WTC11 (cell line): ENCODE measurements at places on chromosomes 12 and 14.
A peak's percentile ranks its signal among the peaks of the same experiment; 100 is the strongest.

DNA sequence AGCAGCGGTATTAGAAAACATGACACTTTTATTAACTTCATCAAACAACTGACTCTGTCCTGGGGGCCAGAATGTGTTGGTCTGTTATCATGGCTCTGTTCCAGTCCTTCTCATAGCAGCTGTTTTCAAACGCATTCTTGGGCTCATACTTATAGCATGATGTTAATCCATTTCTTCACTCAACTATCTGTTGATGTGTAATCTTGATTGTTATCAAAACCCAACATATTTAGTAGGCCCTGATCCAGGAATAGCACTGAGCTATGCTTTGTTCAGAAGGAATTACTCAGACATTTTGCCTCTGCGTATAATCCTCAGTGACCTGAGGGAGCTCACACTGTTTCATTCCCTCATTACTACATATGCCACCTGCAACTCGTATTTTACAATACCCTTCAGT lies 315.9 kb downstream of the BMP4 start:
- no peaks in the 10 kb centered on the region for H3K27me3 ChIP-seq
- peaks cover 9% of the 10 kb centered on the region for H3K36me3 ChIP-seq
- no peak for DNase-seq
- H3K27ac ChIP-seq = no peak overlapping the region

DNA sequence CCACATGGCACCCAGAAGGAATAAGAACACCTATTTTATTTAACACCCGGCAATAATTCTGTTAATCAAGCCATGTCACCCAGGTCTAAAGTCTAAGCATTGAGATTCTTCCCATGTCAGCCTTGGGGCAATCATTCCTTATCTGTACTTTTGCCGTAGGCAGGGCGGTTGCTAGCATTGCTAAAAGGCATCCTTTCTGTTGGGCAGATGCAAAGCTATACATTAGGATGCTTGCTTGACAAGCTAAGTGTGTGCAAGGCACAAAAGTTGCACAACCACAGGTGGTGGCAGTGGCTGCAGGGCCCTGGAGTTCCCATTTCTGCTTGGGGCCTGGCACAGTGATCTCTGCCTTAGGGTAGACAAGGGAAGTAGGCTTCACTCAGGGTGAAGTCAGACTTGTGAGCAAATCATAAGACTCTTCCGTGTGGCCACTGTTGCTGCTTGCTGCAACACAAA lies 12.5 kb upstream of the GALNT6 start:
- no peak overlapping the region for H3K4me3 ChIP-seq

DNA sequence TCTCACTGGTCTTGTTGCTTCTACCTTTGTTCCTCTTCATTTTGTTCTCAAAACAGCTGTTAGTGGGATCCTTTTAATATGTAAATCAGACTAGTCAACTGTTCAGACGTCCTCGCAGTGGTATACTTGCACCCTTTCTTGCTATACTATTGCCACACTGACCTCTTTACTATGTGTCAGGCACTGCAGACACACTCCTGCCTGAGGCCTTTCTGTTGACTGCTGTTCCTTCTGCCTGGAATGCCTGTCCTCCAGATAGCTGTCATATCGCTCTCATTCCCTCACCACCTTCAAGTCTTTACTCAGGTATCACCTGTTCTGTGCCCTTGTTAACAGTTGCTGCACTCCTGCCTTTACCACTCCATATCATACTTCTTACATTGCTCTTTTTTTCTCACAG lies 90.0 kb upstream of the TMEM263 start:
- H3K4me3 ChIP-seq = no peak overlapping the region
- H3K4me1 ChIP-seq = peaks cover 22% of the 10 kb centered on the region
- H3K27ac ChIP-seq = no peak overlapping the region
- no peaks in the 10 kb centered on the region for H3K36me3 ChIP-seq

GRCh38 chr12:110266980-110267620 lies 13.9 kb upstream of the ATP2A2 start:
- no peaks in the 10 kb centered on the region for H3K27me3 ChIP-seq
- H3K27ac ChIP-seq = no peak overlapping the region
- no peaks in the 10 kb centered on the region for H3K36me3 ChIP-seq
- no peak overlapping the region for H3K4me3 ChIP-seq

GRCh38 chr12:57783861-57784260 lies 1.3 kb downstream of the TSFM start:
- peaks cover 4% of the 10 kb centered on the region; the same call in 1 of the 2 replicates for H3K4me1 ChIP-seq
- no peak overlapping the region for H3K27ac ChIP-seq
- peak overlapping the region; percentile 63 for H3K4me3 ChIP-seq
- H3K27me3 ChIP-seq = no peaks in the 10 kb centered on the region
- DNase-seq = no peak

- H3K27ac ChIP-seq = no peak overlapping the region
- no peaks in the 10 kb centered on the region; the same call in 1 of the 2 replicates for H3K4me1 ChIP-seq
- H3K27me3 ChIP-seq = no peaks in the 10 kb centered on the region; the same call in 1 of the 2 replicates
- no peak for DNase-seq
- H3K36me3 ChIP-seq = no peaks in the 10 kb centered on the region
Observed at GRCh38 chr12:105672121-105672975, 341.9 kb downstream of the C12orf75 start.

- peaks cover 66% of the 10 kb centered on the region for H3K36me3 ChIP-seq
- no peaks in the 10 kb centered on the region for H3K4me1 ChIP-seq
- DNase-seq = peak; percentile 2
- no peak overlapping the region for H3K4me3 ChIP-seq
- H3K27me3 ChIP-seq = peaks cover 8% of the 10 kb centered on the region
Observed at GRCh38 chr12:34398366-34398705, 376.0 kb downstream of the ALG10 start.

DNA sequence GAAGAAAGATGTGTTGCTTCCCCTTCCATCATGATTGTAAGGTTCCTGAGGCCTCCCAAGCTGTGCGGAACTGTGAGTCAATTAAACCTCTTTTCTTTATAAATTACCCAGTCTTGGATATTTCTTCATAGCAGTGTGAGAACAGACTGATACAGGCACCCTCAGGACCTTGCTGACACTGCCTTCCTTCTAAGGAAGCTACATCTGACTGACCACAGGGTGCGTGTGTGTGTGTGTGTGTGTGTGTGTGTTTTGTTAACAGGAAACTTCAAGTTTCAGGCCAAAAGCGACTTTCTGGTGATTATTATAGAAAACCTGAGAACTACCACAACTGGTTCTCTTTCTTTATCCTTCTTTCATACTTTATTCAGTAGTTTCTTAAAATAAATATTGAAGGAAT lies 149.0 kb downstream of the CAPZA3 start:
- peaks cover 30% of the 10 kb centered on the region for H3K4me1 ChIP-seq
- H3K36me3 ChIP-seq = peaks cover 12% of the 10 kb centered on the region
- no peak for DNase-seq
- H3K27me3 ChIP-seq = no peaks in the 10 kb centered on the region; the same call in none of the 2 replicates

- H3K4me1 ChIP-seq = no peaks in the 10 kb centered on the region
- H3K4me3 ChIP-seq = no peak overlapping the region
- DNase-seq = no peak
- H3K27me3 ChIP-seq = peaks cover 4% of the 10 kb centered on the region
- no peak overlapping the region for H3K27ac ChIP-seq
- no peaks in the 10 kb centered on the region for H3K36me3 ChIP-seq
Observed at GRCh38 chr14:66395300-66395699, 90.9 kb upstream of the CCDC196 start.

DNA sequence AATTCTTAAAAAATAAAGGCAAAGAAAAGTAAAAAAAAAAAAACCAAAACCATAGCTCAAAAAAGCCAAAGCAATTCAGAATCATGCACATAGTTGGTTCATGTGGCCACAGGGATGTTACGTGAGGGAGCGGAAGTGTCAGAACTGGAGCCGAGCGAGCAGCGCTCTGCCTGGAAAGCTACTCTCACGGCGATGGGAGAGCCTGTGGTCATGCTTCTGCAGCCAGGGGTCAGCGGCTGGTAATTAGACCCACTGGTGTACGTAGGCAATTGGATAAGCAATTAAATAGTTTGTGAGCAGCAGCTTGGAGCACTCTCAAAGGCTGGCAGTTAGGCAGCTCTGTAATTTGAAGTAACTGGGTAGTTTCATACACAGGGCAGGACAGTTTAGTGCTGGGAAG lies 58.1 kb downstream of the TRHDE start:
- H3K36me3 ChIP-seq = no peaks in the 10 kb centered on the region
- H3K4me3 ChIP-seq = no peak overlapping the region
- DNase-seq = peak; percentile 21
- peaks cover 9% of the 10 kb centered on the region for H3K4me1 ChIP-seq

DNA sequence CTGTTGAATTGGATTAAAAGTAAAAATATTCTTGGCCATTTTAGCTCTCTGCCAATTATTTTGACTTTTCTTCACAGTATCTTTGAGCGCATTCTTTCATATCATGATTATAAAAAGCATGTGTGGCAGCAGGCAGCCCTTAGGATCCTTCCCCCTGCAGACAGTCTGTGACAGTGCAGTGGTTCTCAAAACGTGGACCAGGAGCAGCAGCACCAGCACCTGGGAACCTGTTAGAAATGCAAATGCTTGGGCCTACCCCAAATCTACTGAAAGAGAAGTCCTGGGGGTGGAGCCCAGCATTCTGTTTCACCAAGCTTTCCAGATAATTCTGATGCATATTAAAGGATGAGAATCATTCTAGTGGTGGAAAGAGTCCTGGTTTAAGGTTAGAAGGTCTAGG lies 155.6 kb downstream of the MON2 start:
- no peak overlapping the region for H3K4me3 ChIP-seq
- H3K4me1 ChIP-seq = peaks cover 38% of the 10 kb centered on the region
- peaks cover 5% of the 10 kb centered on the region for H3K27me3 ChIP-seq
- no peak overlapping the region for H3K27ac ChIP-seq
- no peak for DNase-seq
- H3K36me3 ChIP-seq = no peaks in the 10 kb centered on the region

DNA sequence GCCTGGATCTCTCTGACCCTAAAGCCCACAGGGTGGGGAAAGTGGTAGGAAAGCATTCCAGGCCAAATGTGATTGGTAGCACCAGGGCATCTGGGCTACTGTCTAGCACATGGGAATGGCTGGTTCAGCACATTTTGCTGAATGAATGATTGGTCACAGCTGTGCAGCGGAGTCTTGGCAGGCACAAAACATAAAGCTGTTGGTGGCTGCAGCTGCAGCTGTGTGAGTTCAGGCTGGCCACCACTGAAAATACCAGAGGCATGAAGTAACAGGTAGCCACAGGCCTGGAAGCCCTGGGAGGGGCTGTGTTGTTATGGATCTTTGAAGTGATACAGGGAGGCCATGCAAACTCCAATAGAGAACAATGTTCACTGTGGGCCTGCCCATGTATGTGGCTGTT lies 72.7 kb downstream of the MYRFL start:
- H3K4me3 ChIP-seq = no peak overlapping the region
- peaks cover 69% of the 10 kb centered on the region for H3K4me1 ChIP-seq
- DNase-seq = no peak

- peaks cover 41% of the 10 kb centered on the region for H3K4me1 ChIP-seq
- peak overlapping the region; percentile 88 for H3K27ac ChIP-seq
- peak; percentile 34 for DNase-seq
- H3K36me3 ChIP-seq = 0 out of 2 replicates have a peak, but pooled peaks cover 4% of the 10 kb centered on the region
Observed at GRCh38 chr14:102591372-102591943, 991 bp upstream of the RCOR1 start.

GRCh38 chr12:99146730-99147129 lies 500.8 kb upstream of the GARIN6 start:
- no peak overlapping the region for H3K4me3 ChIP-seq
- no peak for DNase-seq
- H3K27me3 ChIP-seq = no peaks in the 10 kb centered on the region
- H3K36me3 ChIP-seq = peaks cover 11% of the 10 kb centered on the region
- H3K27ac ChIP-seq = no peak overlapping the region

- H3K4me1 ChIP-seq = peaks cover 7% of the 10 kb centered on the region
- H3K4me3 ChIP-seq = no peak overlapping the region
- DNase-seq = no peak
- H3K27ac ChIP-seq = no peak overlapping the region
- H3K27me3 ChIP-seq = no peaks in the 10 kb centered on the region
Observed at GRCh38 chr12:72089678-72090077, 151.0 kb downstream of the TPH2 start.

DNA sequence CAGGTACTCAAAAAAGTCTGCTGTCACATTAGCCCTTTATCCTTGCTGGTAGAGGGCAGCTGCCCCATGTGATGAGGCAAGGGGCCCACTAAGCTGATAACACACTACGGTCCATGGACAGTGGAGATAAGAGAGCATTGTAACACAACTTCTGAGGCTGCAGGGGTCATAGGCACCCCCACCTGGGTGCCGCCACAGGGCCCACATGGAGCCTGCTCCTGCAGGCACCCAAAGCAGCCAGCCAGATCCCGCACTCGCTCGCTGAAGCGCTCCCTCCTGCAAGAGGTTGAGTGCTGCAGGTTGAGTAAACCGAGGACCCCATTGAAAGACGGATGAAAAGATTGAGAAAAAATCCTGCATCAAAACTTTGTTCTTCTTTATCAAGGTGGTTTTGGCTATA lies 566.3 kb upstream of the NOVA1 start:
- no peaks in the 10 kb centered on the region for H3K4me1 ChIP-seq
- no peak overlapping the region for H3K27ac ChIP-seq
- no peak overlapping the region for H3K4me3 ChIP-seq
- H3K27me3 ChIP-seq = no peaks in the 10 kb centered on the region
- no peak for DNase-seq
- H3K36me3 ChIP-seq = peaks cover 4% of the 10 kb centered on the region; the same call in 1 of the 2 replicates

DNA sequence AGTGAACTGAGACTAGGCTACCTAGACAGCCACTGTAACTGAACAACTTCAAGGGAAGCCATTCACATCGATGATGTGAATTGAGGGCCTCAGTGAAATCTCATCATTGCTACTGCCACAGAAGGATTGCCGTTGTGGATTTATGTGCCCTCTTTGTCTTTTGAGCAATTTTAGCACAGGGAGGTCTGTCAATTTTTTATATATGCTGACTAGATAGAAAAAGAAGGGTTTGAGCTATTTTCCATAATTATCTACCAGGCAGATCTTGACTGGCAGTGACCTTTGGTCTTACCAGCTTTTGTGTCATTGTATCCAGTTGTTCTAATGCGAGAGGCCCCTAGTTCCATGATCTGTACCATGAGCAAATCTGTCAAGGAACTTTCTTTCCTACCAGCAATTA lies 179.4 kb downstream of the ERC1 start:
- H3K4me3 ChIP-seq = no peak overlapping the region
- DNase-seq = no peak
- no peaks in the 10 kb centered on the region for H3K27me3 ChIP-seq

GRCh38 chr12:64273527-64274403 lies 51.7 kb upstream of the KICS2 start:
- no peaks in the 10 kb centered on the region for H3K27me3 ChIP-seq
- peaks cover 8% of the 10 kb centered on the region for H3K4me1 ChIP-seq
- DNase-seq = peak; percentile 60
- H3K27ac ChIP-seq = peak overlapping the region; percentile 75

DNA sequence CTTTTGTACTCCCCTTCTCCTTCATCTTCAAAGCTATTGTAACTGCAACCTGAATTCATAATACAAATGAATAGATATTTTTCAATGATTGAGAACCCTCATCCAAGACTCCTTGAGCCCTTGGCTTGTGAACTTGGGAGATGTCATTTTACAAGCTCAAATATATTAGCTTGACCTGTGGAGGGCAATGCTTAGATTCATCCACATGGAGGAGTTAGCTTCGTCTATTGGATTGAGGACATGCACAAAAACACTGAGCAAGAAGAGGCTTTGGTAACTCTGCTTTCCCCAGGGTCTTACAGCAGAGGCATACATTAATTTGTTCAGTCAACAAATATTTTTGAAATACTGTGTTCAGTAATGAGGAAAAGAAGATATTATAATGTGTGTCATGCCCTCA lies 101.1 kb downstream of the OTOGL start:
- H3K4me1 ChIP-seq = peaks cover 8% of the 10 kb centered on the region
- H3K27ac ChIP-seq = no peak overlapping the region
- no peaks in the 10 kb centered on the region for H3K27me3 ChIP-seq
- H3K36me3 ChIP-seq = no peaks in the 10 kb centered on the region
